ENCODE measurements at places on chromosomes 2 and 18.

- no peak for DNase-seq
Observed at GRCh38 chr2:168396131-168396530, 59.9 kb upstream of the CERS6 start.

DNA sequence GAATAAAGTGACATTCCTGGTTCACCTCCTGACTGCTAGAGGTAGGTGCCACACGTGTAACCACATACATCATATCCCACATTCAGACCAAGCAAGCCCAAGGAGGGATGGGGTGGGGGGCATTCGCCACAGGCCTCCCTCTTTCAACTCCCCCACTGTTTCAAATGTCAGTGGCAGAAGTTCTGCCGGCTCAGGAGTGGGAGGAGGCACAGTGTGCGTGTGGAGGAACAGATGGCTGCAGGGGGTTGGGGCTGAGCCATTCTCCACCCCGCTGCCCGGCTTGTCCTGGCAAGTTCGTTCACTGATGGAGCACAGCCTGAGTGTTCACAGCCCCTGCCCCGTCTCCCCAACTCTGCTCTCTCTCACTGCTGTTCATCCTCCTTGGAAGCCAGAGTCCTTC lies 75.4 kb upstream of the TANC1 start:
- DNase-seq: peak; percentile 66

- no peak for DNase-seq
Observed at GRCh38 chr2:159090514-159091201, 122.2 kb downstream of the TANC1 start.

- DNase-seq: no peak
Observed at GRCh38 chr2:226692521-226693126, 107.0 kb downstream of the IRS1 start.

DNA sequence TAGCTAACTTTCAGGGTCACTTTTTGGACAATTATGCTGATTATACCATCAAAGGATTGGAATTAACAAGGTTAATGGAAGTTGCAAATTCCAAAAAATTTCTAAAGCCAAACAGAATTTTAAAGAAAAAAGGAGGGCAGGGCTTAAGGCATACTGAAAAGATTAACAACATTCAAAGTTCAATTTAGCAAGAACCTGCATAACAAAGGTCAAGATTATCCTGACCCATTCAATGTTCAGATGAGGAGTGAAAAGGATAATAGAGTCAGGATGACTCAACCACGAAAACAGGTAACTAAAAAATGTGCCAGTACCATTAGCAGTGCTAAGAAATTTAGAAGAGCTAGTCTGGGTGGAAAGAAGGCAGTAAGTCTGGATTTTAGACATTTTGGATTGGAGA lies 139.8 kb upstream of the HNMT start:
- no peak for DNase-seq

- DNase-seq: no peak
Observed at GRCh38 chr2:231409776-231410175, 14.3 kb downstream of the B3GNT7 start.

DNA sequence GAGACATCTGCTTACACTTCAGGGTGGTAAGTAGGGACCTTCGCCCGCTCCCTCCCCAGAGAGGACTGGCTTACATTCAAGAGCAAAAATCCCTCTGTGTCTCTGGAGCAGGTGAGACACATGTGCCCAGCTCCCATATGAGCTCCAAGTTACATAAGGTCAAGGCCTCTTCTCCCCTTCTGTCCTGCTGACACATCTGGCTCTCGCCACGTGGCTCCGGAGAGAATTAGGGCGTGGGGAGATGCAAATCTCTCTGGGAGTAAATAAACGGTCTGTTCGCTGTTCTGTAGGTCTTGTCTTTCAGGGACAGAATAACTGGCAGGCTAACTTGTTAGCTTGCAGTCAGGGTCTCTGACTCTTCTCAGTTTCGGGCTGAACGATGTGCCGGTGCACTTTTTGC lies 16.2 kb downstream of the MRO start:
- DNase-seq: no peak

DNA sequence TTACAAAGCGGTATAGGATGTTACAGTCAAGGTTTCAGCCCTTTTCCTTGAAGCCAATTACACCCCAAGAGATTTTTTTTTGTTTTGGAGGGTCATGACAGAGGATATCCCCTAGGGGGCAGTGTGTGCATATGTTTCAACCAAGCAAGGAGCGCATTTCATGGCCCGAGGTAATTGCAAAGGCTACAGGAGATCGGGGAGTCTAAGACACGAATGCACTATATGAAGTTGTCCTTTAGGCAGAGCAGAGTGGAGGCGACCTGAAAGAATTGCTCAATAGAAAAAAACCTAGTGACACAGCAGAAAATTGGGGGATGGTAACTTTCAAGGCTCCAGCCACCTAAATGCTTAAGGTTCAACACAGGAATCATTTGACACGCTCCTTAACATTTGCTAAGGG lies 219.8 kb upstream of the PARD3B start:
- DNase-seq: peak; percentile 18

DNA sequence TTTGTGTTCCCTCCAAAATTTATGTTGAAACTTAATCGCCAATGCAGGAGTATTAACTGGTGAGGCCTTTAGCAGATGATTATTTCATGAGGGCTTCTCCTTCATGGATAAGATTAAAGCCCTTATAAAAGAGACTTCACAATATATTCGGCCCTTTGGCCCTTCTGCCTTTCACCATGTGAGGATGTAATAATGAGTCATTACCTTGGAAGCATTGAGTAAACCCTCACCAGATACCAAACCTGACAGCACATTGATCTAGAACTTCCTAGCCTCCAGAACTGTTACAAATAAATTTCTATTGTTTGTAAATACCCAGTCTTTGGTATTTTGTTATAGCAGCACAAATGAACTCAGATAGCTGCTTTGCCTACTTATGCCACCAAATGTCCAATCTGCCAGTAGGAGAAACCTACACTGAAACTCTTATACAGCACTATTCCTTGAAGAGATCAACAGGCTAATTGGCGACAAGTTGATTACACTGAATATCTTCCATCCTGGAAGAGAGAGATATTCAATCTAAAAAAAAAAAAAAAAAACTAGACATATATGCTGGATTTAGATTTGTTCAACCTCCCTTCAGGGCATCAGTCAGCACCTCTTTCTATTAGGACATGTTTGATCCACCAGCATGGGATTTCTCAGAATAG lies 125.9 kb upstream of the COL5A2 start:
- DNase-seq: no peak

GRCh38 chr2:162370931-162371330 lies 27.0 kb downstream of the GCA start:
- DNase-seq: no peak

- no peak for DNase-seq
Observed at GRCh38 chr2:3398857-3399256, 19.4 kb downstream of the TRAPPC12 start.

DNA sequence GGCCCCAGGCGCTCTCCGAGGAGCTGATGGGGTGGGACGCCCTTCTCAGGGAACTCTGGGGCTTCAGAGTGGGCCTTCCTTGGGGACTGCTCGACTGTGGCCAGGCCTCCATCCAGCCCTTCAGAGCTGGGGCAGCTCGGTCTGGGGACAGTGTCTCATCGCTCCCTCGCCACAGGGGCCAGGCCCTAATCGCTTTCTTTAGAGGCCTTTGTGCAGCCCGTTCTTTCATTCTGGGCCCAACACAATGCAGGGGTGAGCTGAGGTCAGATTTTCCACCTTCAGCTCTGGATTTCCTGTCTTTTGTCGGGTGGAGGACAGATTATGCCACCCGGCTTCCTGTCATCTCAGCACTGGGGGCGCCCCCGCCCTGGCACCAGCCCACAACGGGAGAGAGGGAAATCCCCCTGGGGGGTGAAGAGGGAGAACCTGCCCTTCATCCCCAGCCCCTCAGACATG lies 25.2 kb downstream of the MYCN start:
- no peak for DNase-seq

- DNase-seq: no peak
Observed at GRCh38 chr2:155983845-155984244, 348.7 kb downstream of the NR4A2 start.

DNA sequence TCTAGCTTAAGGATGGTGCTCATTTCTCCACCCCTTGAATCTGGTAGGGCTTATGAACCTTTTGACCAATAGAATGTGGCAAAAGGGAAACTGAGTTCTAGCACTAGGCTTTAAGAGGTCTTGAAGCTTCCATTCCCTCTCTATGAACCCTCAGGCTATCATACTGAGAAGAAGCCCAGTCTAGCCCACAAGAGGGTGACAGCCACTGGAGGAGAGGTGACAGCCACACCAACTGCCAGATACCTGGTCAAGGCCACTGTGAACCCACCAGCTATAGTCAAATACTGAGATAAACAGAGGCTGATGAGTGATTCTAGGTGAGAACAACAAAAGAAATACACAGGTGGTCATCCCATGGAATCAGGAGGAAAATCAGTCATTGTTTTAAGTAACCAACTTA lies 37.6 kb downstream of the NCKAP5 start:
- DNase-seq: no peak

GRCh38 chr2:9118383-9118960 lies 88.1 kb upstream of the ASAP2 start:
- no peak for DNase-seq

- DNase-seq: no peak
Observed at GRCh38 chr18:63725682-63726480, 23.1 kb downstream of the SERPINB11 start.

- DNase-seq: no peak
Observed at GRCh38 chr18:22742409-22742808, 190.7 kb upstream of the RBBP8 start.

DNA sequence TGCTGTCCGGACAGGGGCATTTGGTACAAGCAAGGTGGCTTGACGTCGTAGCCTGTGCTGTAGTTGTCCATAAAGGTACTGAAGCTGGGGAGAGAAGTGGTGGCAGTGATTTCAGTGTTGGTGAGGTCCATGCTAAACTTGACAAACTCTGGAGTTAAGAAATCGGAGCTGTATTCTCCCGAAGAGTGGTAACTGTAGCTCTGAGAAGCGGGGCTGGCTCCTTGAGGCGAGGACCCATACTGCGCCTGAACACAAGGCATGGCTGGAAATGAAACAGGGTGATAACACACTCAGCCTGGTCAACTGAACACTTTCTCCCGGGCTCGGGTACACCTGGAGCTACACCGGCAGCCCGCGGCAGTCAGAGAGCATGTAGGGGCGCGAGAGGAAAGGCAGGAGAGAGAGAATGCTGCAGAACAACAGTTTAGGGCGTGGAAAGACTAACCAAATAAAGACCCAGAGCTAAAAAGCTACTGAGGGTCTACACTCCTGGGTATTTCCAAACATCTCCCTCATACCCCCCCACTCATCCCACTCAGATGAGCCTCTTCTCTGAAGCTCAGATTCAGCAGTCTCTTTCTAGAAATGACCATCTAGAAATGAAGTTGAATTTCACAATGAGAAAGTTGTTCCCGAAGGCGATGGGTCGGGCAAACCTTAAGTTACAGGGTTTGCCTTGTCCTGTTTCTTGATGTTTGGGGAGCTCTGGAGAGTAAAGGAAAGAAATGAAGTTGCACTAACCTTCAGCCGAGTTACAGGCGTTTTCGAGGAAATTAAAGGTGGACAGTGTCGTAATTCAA lies 2.4 kb downstream of the NR4A2 start:
- no peak for DNase-seq
